ENCODE measurements at places on chromosomes 11 and 22.

DNA sequence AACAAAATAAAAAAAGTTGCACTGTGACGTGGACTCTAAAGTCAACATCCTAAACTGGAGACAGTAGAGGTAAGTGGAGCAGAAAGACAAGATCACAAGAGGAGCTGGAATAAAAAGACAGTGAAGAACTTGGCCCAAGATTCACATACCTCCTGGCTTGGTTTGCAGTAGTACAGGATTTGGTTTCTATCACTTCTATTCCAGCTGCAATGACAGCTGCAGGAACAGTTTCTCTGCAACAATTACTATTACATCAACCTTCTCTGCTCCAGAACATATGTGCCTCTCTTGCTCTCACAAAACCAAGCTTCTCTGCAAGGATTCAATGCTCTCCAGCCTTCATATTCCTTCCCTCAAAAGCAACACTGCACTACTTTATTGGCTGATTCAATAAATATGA, 7.8 kb upstream of the KDM2A start:
- no peak for DNase-seq

DNA sequence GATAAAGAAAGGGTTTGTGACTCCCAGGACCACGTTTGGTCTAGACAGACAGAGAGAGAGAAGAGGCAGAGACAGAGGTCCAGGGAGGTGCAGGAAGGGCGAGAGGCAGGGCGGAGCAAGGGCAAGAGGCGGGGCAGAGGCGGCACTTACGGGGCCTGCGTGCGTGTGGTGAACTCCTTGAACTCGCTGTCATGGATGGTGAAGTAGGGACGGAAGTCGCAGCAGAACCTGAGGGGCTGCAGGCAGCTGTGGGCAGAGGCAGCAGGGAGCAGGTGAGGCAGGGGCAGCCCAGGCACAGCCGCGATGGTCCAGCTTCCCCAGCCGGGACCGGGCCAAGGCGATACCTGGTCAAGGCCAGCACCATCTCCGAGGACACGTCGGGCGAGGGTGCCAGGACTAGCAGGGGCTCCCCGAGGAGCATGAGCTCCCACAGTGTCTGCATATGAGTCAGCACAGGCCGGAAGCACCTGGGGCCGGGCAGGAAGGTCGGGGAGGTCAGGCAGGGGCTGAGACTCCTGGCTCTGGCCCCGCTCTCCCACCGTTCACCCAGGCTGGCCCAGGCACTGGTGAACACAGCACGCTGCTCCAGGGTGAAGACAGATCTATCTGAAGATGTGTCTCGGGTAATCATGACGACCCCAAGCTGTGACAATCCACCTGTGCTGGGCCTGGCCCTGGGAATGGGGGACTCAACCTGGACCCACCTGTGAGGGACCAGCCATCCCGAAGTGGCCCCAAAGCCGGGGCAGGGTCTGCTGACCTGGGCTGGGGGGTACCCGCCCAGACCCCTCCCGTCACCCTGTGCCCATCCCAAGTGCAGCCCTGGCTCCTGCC, 7.2 kb upstream of the PLXNB2 start:
- peak; percentile 42 for DNase-seq

DNA sequence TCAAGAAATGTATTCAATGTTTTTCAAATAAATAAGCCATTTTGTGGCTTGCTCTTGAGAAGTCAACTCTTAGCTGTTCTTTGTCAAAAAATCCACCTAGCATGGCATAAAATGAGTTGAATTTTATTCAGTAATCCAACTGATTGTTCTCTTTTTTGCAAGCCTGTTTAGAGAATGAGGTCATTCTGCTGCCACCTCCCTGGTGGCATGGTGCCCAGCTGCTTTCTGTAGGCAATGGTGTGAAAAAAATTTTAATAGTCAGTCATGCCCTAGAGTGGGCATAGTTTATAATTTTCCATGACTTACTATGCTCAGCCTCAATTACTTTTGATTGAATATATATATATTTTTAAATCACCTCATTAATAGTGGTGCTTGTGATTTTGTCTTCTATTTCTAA, 177.2 kb downstream of the INSC start:
- DNase-seq: no peak

DNA sequence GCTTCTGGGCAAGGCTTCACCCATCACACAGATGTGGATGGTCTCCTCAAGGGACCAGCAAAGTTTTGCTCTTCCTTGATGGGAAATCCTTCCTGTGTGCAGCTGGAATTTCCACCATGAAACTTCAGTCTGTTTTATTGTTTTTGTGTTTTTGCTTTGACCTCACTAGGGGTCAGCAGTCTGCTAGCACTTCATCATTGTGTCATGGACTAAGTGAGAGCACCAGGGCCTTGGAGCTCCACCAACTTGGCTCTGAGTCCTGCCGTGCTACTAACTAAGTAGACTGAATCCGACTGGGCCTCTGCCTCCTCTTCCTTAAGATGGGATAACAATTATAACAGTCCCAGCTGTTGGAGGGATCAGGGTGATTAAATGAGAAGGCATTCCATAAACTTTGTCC, 305.8 kb upstream of the NCAM1 start:
- no peak for DNase-seq

DNA sequence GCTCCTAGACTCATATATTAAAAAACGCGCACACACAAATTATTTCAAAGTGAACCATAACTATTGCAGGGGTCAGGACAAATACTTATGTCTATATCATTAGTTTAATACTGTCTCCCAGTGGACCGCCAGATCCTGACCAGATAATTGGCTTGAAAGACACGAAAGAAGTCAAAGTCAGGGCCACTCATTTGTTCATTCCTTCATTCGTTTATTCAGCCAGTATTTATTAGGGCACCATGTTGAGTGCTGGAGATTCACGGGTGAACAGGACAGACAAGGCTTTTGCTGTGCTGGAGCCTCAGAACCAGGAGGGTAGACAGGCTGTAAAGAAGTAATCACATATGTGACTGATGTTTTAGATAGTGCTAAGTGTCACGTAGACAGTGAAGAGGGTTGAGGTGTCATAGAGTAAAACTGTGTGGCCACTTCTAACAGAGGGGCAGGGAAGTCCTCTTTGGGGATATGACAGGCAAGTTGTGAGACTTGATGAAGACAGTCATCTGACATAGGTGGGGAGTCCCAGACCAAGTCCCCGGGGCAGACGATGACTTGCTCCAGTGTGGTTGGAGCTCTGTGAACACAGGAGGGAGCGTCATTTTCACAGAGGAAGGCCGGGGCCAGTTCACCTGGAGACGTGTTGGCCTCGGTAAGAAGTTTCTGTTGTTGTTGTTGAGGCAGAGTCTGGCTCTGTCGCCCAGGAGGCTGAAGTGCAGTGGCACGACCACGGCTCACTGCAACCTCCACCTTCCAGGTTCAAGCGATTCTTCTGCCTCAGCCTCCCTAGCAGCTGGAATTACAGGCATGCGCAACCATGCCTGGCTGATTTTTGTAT, 25.9 kb downstream of the RBX1 start:
- no peak for DNase-seq

DNA sequence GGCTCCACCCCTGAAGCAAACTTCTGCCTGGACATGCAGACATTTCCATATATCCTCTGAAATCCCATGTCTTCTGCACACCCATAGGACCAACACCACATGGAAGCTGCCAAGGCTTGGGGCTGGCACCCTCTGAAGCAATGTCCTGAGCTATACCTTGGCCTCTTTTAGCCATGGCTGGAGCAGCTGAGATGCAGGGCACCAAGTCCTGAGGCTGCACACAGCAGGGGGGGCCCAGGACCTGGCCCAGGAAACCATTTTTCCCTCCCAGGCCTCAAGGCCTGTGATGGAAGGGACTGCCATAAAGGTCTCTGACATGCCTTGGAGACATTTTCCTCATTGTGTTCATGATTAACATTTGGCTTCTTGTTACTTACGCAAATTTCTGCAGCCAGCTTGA, 34.5 kb downstream of the SYT9 start:
- no peak for DNase-seq

GRCh38 chr11:102830001-102830727, 13.2 kb downstream of the MMP3 start:
- DNase-seq: no peak

DNA sequence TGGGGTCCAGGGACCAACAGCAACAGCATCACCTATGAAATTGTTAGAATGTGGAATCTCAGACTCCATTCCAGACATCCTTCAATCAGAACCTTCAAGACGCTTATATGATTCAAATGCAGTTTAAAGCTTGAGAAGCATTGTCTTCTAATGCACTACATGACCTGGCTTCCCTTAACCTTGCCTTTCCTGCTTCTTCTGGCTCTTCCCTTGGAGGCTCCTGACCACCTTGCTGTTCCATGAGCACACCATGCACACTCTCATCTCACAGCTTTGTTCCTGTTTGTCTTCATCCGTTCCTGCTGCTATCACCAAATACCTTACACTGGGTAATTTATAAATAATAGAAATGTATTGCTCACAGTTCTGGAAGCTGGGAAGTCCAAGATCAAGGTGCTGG, 26.1 kb downstream of the ZC3H12C start:
- DNase-seq: no peak

GRCh38 chr22:31866918-31867317, 77.4 kb upstream of the YWHAH start:
- no peak for DNase-seq

- no peak for DNase-seq
Observed at GRCh38 chr22:48894064-48894671, 933.5 kb downstream of the BRD1 start.

Measured in activated gamma-delta T cell (primary cell).